Activated naive CD4-positive, alpha-beta T cell treated with anti-CD3 and anti-CD28 coated beads, Interleukin-2, amount 50 U/mL, for 72 hours (primary cell): ENCODE measurements at places on chromosomes 6 and 20.

DNA sequence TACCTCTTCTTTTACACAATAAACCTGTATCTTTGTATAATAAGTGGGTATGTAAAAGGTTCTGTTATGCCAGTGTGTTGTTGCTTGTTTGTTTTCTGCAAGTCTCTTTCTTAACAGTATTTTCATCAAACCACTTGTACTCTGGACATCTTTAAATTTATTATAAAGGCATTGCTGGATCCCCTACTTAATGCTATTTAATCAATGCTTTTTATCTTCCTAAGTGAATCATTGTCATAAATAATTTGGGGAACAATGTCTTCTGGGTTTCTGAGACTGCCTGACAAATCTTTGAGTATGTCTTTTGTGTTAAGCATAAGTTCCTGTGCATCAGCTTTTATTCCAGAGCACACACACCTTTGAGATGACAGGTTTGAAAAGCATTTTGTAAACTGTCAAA is 64.7 kb downstream of the ITCH start:
- no peak for DNase-seq

DNA sequence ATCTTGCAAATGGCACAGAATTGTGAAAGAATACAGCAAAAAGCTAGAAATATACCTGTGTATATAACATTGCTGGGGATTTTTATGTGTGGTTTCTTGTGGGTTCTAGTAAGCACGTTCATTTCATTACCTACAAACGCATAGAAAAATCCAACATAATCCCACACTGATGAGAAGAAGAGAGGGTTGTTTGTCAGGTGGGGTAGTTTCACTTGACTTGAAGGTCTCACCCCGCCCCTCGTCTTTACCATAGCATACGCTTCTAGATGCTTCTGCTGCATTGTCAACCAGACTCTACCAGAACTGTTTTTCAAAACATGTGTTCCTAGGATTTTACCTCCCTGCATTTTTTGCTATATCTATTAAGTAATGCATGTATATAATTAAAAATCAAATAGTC is 284.1 kb upstream of the TAB2 start:
- peak; percentile 27 for DNase-seq

- DNase-seq = no peak
Observed at GRCh38 chr20:32332614-32333013, 25.5 kb upstream of the ASXL1 start.

GRCh38 chr6:71203206-71203605 is 85.4 kb upstream of the OGFRL1 start:
- DNase-seq = no peak

DNA sequence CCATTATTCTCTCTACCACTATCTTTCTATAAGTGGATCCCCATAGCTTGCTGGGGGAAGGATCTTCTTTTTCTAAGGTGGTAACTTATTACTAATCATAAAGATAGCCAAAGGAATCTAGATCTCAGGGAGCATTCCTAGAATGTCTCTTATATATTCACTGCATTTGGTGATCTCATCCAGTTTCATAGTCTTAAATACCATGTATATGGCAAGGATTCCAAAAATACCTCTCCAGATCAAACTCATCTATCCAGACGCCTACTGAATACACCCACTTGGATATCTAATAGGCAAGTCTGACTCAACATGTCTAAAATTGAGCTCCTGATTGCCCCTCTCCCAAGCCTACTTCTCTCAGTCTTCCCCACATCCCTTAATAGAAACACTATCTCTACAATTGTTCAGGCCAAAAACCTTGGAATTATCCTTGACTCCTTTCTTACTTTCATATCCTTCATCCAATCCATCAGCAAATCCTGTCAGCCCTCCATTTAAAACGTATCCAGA is 264.4 kb downstream of the HACE1 start:
- no peak for DNase-seq

GRCh38 chr6:103081876-103082630 is 1688.5 kb downstream of the GRIK2 start:
- no peak for DNase-seq

- no peak for DNase-seq
Observed at GRCh38 chr6:16168858-16169257, 40.0 kb downstream of the MYLIP start.

DNA sequence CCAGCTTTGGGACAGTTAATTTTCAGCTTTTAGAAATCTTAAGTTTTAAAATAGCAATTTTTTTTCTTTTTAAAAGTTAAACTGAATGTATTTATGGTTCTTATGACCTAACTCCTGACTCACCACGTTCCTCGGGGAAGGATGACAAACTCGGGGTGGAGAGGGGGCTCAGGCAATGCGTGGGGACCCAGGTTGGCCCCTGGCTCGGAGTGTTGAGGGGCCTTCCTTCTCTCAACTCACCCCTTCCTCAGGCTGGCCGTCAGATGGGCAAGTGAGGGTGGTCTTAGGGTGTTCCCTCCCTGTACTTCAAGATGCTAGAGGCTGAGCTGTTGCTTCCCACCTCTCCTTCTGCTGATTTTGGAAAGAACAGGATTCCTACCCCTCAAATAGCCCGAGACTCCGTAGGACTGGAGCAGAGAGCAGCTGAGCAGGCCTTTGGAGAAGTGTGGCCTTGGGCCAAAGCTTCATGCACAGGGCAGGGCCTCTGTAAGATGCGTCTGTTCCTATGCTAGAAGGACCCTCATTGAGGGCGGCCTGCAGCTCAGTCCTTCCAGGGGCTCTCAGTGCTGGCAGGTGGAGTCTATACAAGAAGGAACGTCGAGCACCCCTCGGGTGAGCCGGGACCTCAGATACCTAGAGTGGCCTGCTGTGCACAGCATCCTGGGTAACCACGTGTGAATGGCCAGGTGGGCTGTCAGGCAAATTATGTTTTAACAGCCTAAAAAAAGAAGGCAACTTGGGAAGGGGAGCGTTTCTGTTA is 79.3 kb downstream of the TCP11 start:
- DNase-seq = no peak

GRCh38 chr20:43653966-43654365 is 12.9 kb upstream of the MYBL2 start:
- no peak for DNase-seq

GRCh38 chr6:44856479-44856878 is 469.0 kb downstream of the CDC5L start:
- no peak for DNase-seq

GRCh38 chr20:19539191-19539590 is 218.9 kb upstream of the RIN2 start:
- no peak for DNase-seq

- no peak for DNase-seq
Observed at GRCh38 chr6:6678185-6678671, 89.7 kb downstream of the LY86 start.
